ENCODE measurements at places on chromosomes 4 and X. TPM values are rescaled to one million over a fixed set of nuclear protein-coding genes. Genes with fewer than 3 reads are reported as not detected.

HMX1 gene
- polyA plus RNA-seq: not detected

MAGEA8 gene
- polyA plus RNA-seq: not detected

CXCL5 gene
- not detected for polyA plus RNA-seq

SFRP2 gene
- polyA plus RNA-seq: 1.6 TPM

SUPT20HL2 gene
- not detected for polyA plus RNA-seq

VSIG4 gene
- polyA plus RNA-seq: not detected

TMSB15C gene
- 0.30 TPM for polyA plus RNA-seq

SLC10A3 gene
- 50.8 TPM for polyA plus RNA-seq

ESX1 gene
- not detected for polyA plus RNA-seq

BGN gene
- 308 TPM for polyA plus RNA-seq

YTHDC1 gene
- polyA plus RNA-seq: 27.6 TPM

- peak; percentile 49 for DNase-seq
Observed at GRCh38 chrX:17737986-17738713, 857 bp downstream of the SCML1 start.

GRCh38 chr4:158129694-158130093 lies 43.1 kb downstream of the GASK1B start:
- DNase-seq: peak; percentile 67

- no peak for DNase-seq
Observed at GRCh38 chrX:97057349-97057909, 173.7 kb downstream of the RPA4 start.

DNA sequence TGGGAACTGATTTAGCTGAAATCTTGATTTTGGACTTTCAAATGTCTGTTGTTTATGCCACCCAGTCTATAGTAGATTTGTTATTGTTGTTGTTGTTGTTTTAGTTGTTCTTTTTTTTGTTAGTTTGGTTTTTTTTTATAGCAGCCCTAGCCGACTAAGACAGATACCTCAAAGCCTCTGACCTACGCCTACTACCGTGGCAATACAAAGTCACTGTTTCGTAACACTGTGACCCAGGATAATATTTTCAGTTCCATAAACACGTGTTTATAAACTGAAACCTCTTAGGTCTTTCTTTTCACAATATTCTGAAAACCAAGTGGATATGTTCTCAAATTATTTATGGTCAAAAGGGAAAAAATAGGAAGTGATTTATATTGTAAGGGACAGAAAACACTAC lies 32.8 kb downstream of the VCX2 start:
- no peak for DNase-seq

DNA sequence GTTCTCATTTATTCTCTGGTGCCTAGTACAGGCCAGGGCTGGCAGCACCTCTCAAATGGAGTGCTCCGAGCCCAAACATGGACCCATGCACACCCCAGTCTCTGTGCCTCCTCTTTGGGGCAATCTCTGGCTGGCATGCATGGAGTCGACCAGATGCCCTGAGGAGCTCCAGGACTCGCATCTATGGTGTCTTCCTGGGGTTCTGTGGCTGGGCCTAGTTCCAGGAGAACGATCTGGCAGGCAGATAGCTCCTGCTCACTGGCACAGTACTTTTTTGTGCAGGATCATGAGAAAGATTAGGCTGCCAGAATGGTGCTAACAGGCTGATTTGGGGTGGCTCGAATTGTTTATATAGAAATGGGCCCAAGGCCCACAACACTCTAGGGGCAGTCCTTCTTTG lies 72.0 kb upstream of the PJA1 start:
- no peak for DNase-seq

- no peak for DNase-seq
Observed at GRCh38 chr4:17490575-17491059, 21.3 kb downstream of the QDPR start.

DNA sequence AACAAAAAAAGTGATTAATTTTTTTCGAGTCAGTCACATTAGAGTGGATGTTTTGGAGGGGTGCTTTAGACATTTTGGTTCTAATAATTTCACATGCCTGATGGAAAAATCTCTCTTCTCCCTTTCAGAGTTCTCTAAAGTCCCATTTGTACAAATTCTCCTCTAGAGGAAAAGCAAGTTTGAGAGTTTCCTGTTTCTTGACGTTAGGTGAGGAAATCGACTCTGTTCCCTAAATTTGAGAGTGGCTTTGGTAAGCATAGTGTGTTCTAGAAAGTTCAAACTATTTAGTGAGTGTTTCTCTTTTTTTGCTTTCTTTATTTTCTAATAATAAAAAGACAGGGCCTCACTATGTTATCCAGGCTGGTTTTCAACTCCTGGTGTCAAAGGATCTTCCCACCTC lies 1.6 kb upstream of the ATP6AP2 start:
- no peak for DNase-seq

DNA sequence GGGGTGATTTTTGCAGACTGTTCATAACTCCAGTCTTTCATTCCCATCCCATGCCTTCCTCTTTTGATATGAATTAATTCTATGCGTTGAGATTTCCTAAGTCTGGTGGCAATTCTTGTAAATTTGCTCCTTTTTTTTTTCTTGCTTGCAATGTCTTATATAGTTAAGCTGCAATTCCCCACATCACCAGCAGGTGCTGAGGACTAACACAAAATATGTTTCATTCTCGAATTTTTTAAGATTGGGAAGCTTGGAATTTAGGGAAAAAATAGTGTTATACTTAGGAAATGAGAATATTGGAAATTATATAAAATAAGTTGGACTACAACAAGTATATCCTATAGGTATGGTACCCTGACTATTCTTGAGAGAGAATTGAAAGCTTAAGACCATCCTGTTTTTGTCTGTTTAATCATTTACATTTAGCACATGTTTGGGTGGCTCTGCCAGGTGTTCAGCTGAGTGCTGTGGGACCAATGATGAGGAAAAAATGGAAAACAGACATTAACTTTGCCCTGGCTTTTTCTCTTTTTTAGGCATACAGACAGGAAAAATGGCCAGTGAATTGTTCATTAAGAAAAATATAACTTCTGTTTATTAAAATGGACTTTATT lies 30.2 kb downstream of the AFF2 start:
- DNase-seq: peak; percentile 35

DNA sequence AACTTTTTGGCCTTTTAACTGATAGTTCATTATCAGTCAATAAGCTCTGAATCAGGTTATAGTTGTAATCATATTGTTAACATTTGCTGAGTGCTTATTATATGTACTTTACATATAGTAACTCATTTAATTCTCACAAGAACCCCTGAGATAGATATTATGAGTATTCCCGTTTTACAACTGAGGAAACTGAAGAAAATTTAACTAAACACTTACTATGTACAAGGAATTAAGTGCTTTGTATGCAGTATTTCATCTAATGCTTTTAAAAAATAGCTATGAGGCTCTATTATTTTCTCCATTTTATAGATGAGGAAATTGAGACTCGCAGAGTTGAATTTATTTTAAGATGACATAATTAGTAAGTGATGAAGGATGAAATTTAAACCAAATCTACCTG lies 27.7 kb upstream of the FGF2 start:
- no peak for DNase-seq

DNA sequence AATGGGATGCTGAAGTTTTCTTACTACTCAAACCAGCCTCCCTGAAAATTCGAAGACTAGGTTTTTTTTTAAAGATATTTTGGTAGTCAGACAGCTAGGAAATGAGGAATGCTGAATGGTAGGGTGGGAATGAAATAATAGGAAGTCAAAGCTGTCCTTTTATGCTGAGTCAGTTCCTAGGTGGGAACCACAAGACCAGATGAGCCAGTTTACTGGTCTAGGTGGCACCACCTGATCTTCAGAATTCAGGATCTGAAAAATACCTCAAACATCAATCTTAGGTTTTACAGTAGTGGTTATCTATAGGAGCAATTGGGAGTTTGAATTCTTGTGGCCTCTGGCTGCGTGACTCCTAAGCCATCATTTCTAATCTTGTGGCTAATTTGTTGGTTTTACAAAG lies 183.1 kb upstream of the GALNT7 start:
- DNase-seq: no peak

- DNase-seq: no peak
Observed at GRCh38 chr4:121130326-121130660, 33.8 kb downstream of the TNIP3 start.

DNA sequence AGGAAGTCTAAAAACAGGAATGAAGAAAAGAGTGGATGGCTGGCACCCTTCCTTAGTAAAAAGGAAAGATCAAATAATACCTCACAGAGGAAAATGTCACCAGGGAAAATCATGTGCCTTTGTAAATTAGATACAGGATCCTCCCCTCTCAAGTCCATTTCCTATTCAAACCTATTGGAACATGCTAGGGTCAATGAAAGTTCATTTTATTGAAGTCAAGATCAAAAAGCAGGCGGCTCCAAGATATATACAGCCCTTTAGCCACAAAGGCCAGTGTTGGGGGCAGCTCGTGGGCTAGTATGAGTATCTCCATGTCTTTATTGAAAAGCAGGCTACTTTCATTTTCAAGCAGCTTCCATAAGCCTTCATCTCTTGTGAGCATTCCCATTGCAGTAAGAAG lies 141.1 kb downstream of the QDPR start:
- DNase-seq: no peak

GRCh38 chrX:138748480-138748879 lies 37.0 kb upstream of the FGF13 start:
- peak; percentile 39 for DNase-seq

DNA sequence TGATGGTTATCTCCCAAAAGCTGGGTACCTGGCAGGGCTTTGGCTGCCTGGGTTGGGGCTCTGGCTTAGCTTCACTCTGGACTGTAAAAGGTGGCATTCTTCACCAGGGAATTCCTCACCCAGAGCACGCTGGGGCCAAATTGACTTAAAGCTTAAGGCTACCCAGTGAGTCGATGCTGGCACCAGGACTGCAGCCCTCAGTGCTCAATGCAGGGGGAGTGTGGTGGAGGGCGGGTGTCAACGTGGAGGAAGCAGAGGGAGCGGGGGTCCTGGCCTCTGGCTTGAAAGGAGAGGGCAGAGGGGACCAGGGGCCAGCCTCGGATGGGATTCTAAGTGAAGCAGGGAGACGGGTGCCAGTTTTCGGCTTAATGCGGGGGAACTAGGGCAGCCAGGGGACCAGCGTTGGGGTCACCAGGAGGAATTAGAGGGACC lies 446 bp upstream of the FAM50A start:
- DNase-seq: peak; percentile 42

DNA sequence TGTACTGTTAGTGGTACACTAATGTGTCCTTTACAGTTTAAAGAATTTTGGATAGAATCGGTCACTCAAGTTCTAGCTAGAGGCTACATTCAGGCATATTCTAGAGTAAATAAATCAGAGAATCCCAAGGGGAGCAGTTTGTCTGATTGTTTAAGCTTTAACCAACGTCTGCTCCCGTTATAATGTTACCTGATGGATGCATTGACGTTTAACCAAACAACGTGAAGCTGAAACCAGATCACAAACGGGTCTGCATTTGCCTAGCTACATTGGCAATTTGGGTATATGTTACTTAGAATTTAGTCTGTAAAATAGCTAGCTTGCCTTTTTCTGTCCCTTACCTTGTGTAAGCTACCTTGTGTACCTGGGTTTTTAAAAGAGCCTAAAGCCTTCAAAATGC lies 1.6 kb downstream of the PI4K2B start:
- no peak for DNase-seq

DNA sequence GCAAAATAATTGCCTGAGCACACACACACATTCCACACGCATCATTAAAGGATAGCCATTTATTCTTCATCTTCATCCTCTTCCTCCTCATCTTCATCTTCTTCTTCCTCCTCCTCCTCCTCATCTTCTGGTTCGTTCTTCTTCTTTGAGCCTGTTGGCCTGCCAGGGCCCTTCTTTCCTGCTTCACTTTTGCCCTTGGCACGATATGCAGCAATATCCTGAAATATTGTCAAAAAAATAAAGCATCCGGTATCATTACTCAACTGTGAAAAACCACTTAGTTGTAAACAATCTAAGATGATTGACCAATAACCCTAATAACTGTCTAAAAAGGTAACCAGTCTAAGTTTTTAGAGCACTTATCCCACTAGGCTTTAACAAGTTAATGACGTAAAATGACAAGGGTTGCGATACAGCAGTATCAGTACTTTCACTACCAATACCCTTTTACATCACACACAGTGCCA lies 2.1 kb downstream of the HMGB2 start:
- peak; percentile 38 for DNase-seq

DNA sequence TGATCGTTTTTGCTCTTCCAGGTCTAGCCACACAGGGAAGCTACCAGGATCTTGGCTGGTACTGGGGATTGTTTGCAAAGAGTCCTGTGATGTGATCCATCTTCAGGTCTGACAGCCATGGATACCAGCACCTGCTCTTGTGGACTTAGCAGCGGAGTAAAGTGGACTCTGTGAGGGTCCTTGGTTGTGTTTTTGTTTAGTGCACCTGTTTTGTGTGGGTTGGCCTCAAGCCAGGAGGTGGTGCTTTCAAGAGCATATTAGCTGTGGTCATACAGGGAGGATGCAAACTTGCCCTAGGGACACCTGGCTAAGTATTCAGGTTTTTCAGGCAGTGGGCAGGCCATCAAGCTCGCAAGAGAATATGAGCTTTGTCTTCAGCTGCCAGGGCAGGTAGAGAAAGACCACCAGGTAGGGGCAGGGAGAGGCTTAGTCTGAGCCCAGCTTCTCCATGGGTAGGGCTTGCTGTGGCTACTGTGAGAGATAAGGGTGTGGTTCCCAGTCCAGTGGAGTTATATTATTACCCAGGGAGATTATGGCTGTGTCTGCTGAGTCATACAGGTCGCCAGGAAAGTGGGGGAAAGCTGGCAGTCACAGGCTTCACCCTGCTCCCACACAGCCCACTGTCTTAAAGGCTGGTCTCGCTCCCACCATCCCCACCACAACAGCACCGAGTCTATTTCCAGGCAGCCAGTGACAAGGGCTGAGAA lies 293.7 kb downstream of the PCDH18 start:
- DNase-seq: no peak

DNA sequence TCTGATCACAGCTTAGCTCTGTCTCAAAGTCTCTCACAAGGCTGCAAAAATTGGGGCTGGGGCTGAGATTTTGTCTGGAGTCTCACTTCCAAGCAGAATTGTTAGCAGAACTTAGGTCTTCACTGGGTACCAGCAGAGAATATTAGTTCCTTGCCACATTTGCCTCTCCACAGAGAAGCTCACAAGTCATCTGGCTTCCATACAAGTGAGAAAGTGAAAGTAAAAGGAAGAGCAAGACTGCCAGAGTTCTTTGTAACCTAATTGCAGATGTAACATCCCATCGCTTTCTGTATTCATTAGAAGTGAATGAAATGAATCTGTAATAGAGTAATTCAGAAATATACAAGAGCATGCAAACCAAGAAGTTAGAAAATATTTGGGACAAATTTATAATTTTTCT lies 624.1 kb upstream of the GNPDA2 start:
- DNase-seq: peak; percentile 43

DNA sequence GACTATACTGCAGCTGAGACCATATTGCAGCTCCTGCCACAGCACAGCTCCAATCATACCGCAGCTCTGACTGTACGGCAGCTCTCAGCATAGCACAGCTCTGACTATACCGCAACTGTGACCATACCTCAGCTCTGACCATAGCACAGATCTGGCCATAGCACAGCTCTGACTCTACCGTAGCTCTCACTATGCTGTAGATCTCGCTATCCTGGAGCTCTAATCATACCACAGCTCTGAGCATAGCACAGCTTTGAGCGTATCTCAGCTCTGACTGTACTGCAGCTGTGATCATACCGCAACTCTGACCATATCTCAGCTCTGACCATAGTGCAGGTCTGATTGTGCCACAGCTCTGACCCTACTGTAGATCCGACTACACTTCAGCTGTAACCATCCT lies 139.2 kb downstream of the ASMT start:
- peak; percentile 17 for DNase-seq

Data from GM23248 (cell line).